ENCODE measurements at places on chromosomes 6 and 20.
A peak's percentile ranks its signal among the peaks of the same experiment; 100 is the strongest.

DNA sequence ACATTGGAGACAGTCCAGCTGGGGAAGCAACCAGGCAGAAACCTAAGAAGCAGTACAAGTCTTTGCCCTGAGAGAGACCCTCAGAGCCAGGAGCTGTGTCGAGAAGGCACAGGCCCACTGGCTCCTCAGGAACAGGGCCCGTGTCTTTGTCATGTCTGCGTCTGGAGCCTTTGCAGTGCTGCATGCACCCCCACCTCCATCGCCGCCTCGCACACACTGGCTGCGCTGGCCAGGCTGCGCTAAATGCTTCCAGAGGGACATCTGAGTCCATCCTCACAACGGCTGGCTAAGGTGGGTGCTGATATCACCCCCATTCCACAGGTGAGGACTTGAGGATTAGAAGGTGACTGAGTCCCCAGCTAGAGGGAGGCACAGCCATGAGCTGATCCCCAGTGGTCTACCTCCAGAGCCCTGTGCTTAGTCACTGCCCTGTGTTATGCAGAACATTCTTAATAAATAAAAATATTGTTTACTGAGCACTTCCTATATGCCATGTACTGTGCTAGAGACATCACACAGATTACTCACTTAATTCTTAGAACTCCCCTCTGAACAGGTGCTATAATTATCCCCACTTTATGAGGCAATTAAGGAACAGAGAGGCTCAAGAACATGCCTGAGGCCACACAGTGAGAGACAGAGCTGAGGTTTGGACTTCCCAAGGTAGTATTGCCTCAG, 27.6 kb downstream of the GABRR2 start:
- no peak for DNase-seq

DNA sequence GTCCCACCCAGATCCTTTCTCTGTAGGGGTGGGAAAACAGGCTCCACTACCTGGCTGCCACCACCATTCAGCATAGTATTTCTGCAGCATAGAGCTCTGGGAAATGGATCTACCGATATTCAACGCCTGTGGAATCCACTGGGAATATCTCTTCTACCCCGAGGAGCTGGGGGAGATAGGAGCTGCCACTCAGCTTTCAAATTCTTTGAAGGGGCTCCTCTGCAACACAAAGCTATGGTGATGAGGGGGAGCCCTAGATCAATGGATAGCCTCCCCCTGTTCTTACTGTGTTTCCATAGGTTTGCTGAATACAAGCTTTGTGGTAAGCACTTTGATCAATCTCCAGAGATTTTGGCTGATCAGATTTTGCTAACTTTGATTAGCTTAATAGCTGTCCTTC, 12.9 kb downstream of the FAM50B start:
- DNase-seq, result no peak

- DNase-seq, result no peak
These were observed 4.9 kb downstream of the NKAIN2 start for GRCh38 chr6:123808556-123808955.

- no peak for DNase-seq
These were observed 138.4 kb downstream of the HTR1B start for GRCh38 chr6:77324866-77325265.

- peak; percentile 61 for DNase-seq
These were observed 2.6 kb upstream of the TFAP2C start for GRCh38 chr20:56626367-56627121.

Data from fibroblast of skin of back (primary cell).